PC-9 (cell line): ENCODE measurements at places on chromosomes 3 and 15. TPM values are rescaled to one million over a fixed set of nuclear protein-coding genes. Genes with fewer than 3 reads are reported as not detected.

DNA sequence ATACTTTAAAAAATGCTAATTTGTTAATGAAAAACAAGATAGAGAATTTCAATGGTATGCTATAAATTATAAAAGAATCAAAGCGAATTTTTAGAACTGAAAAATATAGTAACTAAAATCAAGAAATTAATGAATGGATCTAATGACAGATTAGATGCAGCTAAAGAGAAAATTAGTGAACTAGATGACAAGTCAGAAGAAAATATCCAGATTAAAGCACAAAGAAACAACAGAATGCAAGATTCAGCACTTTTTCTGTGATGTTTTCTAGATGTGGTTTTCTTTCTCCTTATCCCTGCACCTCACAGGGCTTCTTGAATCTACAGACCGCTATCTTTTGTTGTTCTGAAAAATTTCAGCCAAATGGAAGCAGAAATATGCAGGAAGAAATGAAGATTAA is 54.4 kb downstream of the INO80 start:
- no peak for DNase-seq

DNA sequence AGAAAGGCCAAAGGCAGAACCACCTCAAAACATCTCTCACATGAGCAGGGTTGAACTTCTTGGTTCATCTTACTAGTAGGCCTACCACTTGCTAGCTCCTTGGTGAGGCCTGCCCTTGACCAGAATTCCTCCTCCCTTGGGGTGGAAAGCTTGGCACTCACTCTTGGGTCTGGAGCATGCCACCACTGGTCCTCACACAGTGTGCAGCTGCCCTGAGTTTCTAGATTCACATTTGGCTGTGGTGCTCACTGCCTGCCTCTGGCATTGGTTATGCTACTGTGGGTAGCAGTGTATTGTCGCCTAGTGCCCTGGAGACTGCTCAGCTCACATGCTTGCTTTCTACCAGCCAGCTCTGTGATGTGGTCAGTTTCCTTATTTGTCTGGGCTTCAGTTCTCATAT is 23.7 kb downstream of the OXNAD1 start:
- no peak for DNase-seq

GRCh38 chr3:123840961-123841360 is 43.2 kb downstream of the MYLK start:
- no peak for DNase-seq

DNA sequence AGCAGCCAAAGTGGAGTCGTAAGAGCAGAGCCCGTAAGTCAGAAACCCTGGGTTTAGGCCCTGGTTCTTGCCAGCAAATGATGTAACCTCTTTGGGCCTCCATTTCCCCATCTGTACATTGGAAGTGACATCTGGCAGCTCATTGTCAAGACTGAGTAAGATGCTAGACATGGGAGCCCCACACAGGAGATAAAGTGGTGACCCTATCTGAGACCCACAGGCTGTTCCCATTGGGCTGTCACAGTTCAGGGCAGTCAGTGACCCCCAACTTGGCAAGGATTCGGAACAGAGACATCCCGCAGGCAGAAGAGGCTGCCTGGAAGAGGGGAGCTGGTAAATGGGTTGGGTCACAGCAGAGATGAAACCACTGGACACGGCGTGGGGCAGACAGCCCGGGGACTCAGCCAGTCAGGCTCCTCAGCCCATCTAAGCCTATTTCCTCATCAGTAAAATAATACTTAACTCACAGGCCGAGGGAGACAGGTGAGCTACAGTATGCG is 1.8 kb downstream of the CLN6 start:
- DNase-seq, result no peak

DNA sequence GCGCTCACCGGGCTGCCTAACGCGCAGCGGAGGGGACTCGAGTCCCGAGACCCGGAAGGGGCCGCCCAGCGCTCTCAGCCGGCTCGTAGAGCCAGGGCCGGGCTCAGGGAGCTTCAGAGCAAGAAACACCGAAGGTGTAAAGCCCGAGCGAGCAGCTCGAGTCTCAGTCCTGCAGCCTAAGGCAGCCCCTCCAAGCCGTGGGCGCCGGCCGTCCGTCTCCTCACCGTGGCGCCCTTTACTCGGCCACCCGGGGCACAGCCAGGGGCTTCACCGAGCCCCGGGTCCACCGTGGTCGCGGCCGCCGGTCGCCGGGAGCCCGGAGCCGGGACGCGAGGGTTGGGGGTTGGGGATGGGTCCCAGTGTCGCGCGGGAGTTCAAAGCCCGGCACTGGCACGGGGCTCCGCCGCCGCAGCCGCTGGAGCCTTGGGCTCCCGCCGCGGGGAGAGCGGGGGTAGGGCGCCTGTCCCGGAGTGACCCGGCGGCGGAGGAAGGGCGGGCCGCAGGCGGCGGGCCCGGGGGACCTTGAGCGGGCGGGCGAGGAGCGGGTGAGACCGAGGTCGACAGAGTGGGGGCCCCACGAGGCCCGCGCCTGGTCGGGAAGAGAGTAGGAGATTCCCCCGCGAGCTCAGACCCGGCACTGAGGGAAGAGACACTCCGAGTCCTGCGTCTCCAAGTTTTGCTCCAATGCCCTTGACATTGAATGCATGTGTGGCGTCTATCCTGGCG is 26.9 kb upstream of the THRB start:
- peak; percentile 51 for DNase-seq

DNA sequence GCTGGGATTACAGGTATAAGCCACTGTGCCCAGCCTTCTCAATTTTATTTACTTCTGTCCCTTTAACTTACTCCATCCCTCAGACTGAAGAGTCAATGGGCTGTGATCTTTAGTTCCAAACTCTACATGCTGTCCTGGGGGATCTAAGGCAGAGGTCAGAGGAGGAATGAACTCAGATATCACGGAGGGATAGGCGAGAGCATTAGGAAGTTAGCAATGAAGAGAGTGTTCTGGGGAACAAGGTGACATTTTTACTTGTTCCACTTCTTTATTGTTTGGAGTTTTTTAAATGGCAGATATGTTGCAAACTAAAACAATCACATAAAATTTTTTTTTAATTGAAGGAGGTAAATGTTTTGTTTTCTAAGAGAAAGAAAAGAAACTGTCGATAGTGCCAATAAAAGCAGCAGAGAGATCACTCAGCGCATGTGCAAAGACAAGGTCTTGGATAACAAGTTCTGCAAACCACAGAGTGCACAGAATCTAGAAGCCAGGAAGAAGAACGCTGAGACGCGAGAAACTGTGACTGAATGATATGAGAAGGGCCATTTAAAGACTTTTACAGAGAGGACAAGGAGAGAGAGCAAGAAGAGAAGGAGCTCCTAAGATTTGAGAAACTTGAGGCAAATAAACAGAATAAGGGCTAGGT is 10.8 kb upstream of the CA12 start:
- DNase-seq, result no peak

DNA sequence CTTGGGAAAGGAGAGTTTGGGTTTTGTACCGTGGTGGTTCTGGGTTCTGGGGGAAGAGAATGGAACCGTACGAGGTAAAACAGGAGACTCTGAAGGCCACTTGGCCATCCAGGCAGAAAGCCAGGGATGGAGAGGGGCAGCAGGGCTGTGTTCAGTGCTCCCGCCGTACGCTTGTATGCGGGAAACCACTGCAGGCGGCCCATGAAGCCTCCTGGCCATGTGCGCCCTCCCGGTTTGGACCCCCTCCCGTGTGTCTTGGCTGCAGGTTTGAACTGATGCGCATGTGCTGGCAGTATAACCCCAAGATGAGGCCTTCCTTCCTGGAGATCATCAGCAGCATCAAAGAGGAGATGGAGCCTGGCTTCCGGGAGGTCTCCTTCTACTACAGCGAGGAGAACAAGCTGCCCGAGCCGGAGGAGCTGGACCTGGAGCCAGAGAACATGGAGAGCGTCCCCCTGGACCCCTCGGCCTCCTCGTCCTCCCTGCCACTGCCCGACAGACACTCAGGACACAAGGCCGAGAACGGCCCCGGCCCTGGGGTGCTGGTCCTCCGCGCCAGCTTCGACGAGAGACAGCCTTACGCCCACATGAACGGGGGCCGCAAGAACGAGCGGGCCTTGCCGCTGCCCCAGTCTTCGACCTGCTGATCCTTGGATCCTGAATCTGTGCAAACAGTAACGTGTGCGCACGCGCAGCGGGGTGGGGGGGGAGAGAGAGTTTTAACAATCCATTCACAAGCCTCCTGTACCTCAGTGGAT is 50.6 kb downstream of the PGPEP1L start:
- no peak for DNase-seq

GRCh38 chr3:4533489-4534443 is 40.6 kb downstream of the ITPR1 start:
- peak; percentile 63 for DNase-seq

DNA sequence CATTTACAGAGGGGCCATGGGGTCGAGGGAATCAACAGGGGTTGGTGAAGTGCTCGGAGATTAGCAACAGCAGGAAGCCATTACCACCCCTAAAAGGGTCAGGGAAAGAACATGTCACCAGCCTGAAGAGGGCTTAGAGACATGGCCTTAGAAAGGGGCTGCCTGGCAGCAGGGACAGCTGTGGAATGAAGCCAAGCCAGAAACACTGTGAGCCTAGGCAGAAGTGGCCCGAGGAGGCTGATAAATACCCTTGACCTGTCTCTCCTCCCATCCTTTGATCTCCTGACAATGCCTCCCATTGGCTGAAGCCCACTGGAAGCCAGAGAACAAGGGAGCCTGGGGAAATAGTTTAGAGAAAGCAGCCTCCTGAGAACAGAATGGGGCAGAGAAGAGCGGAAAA is 31.4 kb downstream of the GPD1L start:
- DNase-seq, result no peak

DNA sequence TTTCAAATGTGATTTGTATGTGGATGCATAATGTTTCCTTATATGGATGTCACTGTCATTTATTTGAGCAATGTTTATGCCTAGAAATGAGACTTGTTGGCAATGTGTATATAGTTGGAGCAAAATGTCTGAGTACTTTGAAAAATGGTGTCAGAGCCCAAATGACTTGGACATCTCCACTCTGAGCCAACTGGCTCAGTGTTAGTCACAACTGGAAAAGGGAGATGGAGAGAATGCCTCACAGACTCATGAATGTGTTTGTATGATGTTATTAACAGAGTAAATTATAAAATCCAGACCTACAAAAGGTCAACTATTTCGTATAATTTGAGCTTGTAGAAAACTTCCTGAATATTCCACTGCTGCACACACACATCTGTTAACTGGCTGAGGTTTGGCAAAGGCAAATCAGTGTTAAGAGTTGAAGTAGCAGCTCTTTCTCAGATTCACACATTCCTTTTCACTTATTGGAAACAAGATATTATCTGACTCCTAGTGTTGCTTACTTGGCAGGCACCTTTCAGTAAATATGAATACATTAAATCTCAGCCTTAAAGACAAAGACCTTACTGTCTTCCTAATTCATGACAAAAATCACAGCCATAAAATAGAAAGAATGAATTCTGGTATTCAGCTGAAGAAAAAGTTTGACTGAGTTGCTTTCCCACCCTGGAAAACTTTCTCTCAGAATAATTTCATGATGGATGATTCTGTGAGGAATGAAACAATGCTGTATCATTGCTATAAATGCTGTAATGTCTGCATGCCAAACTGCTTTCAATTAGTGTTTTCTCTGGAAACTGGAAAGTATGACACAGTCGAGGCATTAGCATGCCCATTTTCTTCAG is 27.0 kb downstream of the ADIPOQ start:
- no peak for DNase-seq

DNA sequence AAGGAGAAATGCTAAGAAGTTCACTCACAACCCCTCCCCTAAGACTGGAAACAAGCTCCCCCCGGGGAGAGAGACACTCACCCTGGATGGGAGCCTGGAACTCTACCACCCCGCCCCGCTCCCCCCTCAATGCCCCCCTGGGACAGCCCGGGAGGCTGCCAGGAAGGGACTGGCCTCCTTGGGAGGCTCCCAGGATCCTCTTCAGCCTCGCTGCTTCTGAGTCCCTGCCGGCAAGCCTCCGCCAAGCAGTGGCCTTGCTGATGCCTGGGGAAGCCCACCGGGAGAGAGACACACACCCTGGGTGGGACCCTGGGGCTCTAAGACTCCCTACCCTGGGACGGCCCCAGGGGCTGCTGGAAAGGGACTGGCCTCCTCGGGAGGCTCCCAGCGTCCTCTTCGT is 33.4 kb downstream of the CPEB1 start:
- no peak for DNase-seq

GRCh38 chr3:64638981-64639481 is 48.8 kb downstream of the ADAMTS9 start:
- no peak for DNase-seq

DNA sequence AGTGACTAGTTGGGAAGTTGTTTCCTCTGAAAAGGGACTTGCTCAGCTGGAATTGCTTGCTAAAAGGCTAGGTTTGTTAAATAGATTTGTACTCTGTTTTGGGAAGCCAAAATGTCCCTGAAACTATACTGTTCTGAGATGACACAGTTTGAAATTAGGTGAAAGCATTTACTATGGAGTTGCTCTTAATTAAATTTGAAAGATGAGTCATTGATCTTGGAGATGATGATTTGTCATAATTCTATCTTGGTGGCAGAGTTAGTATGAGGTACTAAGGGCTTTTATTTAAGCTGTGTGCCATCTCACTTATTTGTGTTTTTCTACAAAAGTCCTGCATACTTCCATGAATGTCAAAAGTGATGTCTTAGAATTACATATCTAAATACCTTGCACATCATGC is 320.9 kb downstream of the PTPRG start:
- DNase-seq, result no peak

DNA sequence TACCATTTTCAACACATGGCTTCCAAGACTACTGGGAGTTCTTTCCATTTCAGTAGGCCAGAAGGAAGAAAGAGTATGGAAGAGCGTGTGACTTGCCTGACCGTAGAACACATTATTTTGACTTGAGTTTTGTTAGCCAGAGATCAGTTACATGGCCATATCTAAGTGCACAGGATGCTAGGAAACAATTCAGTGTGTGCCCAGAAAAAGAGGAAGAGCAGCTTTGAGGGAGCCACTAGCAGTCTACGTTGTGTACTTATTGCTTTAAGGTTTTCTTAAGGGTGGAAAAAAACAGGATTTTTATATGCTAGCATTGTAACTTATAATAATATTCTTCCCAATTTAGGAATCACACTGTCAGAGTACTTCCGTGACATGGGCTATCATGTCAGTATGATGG is 44.1 kb upstream of the GRAMD1C start:
- no peak for DNase-seq

DNA sequence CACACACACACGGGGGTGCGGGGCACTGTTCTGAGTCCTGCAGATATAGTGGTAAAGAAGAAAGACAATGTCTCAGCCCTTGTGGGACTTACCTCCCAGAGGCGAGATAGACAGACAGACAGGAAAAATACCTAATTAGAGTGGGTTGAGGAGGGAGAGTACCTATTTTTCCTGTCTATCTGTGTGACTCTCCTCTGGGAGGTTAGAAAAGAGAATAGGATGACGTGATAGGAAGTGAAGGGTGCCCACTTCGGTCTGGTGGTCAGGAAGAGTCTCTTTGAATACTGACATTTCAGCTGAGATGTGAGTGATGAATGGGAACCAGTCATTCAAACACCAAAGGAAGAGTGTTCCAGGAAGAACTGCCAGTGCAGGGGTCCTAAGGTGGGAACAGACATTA is 4.1 kb upstream of the APOD start:
- DNase-seq, result no peak

GRCh38 chr3:4846543-4846942 is 132.7 kb upstream of the BHLHE40 start:
- no peak for DNase-seq

GRCh38 chr3:116405231-116405630 is 40.1 kb downstream of the LSAMP start:
- DNase-seq, result no peak

Gene BRPF1
- total RNA-seq, result 15.9 and 18.3 TPM in 2 replicates

Gene TTC23
- 18.4 and 21.6 TPM in 2 replicates for total RNA-seq

Gene TUBGCP5
- total RNA-seq, result 10.7 and 11.2 TPM in 2 replicates

Gene SERPINI1
- 2.4 and 2.6 TPM in 2 replicates for total RNA-seq

Gene MESP1
- total RNA-seq, result 8.5 and 17.8 TPM in 2 replicates

Gene RASGRP1
- 0.39 and 1.5 TPM in 2 replicates for total RNA-seq

Gene KNG1
- total RNA-seq, result not detected in 2 replicates

Gene MEGF11
- not detected in 2 replicates for total RNA-seq

Gene FOXL2
- not detected in 2 replicates for total RNA-seq

Gene GOLGA8B
- 67.3 and 77.8 TPM in 2 replicates for total RNA-seq

Gene SCAP
- total RNA-seq, result 71.5 and 85.0 TPM in 2 replicates
